Kidney epithelial cell (primary cell): ENCODE measurements at places on chromosomes 5 and 9. TPM values are rescaled to one million over a fixed set of nuclear protein-coding genes. Genes with fewer than 3 reads are reported as not detected.

The TMEM174 gene
- total RNA-seq, result not detected in 2 replicates

The CCDC180 gene
- 1.0 and 1.3 TPM in 2 replicates for total RNA-seq

The FYB1 gene
- total RNA-seq, result not detected in 2 replicates

The GABBR2 gene
- 9.7 and 10.8 TPM in 2 replicates for total RNA-seq

The CTSV gene
- total RNA-seq, result 3.1 TPM in 2 replicates

The ZDHHC21 gene
- total RNA-seq, result 7.5 and 7.7 TPM in 2 replicates

The RETREG1 gene
- 14.8 and 17.0 TPM in 2 replicates for total RNA-seq

The TMEM8B gene
- total RNA-seq, result 5.9 and 11.5 TPM in 2 replicates

The CFAP90 gene
- total RNA-seq, result 0.34 TPM in 1 of 2 replicates, not detected in the other
